ENCODE measurements at places on chromosomes 1 and 21.

- no peak for DNase-seq
Measured at GRCh38 chr1:41546833-41547135, 62.3 kb upstream of the EDN2 start.

DNA sequence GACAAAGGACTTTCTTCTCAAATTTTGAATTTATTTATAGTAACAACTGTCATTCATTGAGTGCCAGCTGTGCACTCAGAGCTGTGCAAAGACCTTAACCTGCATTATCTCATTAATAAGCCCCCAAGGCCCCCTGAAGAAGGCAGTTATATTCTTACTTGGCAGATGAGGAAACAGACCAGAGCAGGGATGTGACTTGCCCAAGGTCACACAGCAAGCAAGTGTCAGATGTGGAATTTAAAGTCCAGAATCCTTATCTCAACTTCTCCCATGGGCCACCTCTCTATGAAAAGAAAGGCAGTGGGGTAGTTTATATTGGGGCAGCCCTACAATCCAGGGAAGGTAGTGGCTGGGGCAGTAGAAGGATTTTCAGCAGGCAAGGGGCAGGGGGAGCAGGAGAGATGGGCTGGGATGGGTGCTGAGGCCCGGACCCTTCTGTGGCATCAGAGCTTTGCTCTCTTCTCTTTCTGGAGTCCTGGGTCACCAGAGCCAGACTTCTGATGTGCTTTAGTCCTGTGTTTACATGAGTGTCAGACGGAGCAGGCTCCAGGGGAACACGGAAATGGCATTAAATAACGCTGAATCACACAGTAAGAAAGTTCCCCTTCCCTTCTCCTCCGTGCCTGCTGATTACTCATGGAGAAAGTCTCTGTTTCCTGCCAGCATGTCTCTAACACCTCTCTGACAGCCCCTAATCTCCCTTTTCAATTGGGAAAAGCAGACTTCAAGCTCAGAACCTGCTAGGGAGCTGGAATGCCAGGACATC is 39.5 kb downstream of the EPHB2 start:
- DNase-seq, result peak; percentile 67

DNA sequence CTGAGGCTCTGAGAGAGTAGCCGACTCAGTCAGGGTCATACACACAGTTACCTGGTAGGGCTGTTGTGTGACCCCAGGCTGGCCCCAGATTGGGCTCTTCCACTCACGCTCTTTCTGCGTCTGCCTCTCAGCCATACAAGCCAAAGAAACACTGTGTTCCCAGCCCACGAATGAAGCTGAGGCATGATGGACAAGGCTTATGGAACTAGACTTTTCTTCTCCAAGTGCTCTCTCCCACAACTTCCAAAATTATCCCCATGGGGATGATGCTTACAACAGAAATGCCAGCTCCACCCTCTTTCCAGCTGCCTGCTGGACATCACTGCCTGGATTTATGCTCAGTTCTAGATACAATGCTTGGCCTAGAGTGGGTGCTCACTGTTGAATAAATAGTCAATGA is 102.8 kb upstream of the JUN start:
- DNase-seq, result no peak

DNA sequence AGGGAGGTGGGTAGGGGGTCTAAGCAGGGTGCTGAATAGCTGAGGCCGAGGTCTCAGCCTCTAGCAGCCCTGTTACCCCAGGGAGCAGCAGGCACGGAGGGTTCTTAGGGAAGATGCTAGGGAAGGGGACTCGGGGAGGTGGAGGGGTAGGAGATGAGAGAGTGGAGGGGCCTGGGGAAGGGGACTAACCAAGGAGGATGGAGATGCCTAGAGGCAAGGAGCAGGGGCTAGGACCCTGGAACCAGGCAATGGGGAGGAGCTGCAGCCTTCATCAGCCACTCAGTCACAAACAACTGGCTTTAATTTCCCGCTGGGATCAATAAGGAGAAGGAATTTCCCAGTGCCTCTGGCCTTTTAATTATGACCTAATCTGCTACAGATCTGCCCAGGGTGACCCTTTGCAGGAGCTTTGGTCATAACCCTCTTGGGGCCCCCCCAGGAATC is 2.9 kb upstream of the CRABP2 start:
- no peak for DNase-seq

- no peak for DNase-seq
Measured at GRCh38 chr1:94808669-94809068, 11.5 kb upstream of the SLC44A3 start.

GRCh38 chr1:36161641-36162531 is 5.9 kb downstream of the MAP7D1 start:
- DNase-seq, result peak; percentile 70

DNA sequence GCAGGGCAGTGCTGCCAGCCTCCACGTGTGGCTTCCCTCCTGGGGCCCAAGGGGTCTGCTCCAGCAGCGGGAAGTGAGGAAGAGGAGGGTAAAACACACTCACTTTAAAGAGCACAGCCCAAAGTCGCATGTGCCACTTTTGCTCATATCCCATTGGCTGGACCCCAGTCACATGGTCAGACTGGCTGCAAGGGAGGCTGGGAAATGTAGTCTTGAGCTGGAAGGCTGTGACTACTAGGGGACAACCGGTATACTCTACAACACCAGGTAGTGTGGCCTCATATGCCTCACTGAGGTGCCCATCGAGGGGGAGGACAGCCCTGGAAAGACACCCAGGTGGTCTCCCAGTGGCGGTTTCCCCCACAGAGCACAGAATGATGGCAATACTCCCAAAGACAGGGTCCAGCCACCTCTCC is 45.2 kb downstream of the CAMK2N1 start:
- peak; percentile 63 for DNase-seq

GRCh38 chr21:37658817-37659458 is 257.3 kb downstream of the KCNJ6 start:
- DNase-seq, result no peak

All from hematopoietic multipotent progenitor cell treated with erythropoietin and hydrocortisone succinate and interleukin-3 and kit ligand, for 4 days (in vitro differentiated cells).